Right forelimb (tissue), 1 donor: ENCODE measurements at places on chromosomes 3 and 15.

GRCh38 chr15:56957812-56958406 is 39.5 kb downstream of the TCF12 start:
- no peak for DNase-seq

GRCh38 chr3:125443923-125444322 is 68.8 kb upstream of the ZNF148 start:
- no peak for DNase-seq

DNA sequence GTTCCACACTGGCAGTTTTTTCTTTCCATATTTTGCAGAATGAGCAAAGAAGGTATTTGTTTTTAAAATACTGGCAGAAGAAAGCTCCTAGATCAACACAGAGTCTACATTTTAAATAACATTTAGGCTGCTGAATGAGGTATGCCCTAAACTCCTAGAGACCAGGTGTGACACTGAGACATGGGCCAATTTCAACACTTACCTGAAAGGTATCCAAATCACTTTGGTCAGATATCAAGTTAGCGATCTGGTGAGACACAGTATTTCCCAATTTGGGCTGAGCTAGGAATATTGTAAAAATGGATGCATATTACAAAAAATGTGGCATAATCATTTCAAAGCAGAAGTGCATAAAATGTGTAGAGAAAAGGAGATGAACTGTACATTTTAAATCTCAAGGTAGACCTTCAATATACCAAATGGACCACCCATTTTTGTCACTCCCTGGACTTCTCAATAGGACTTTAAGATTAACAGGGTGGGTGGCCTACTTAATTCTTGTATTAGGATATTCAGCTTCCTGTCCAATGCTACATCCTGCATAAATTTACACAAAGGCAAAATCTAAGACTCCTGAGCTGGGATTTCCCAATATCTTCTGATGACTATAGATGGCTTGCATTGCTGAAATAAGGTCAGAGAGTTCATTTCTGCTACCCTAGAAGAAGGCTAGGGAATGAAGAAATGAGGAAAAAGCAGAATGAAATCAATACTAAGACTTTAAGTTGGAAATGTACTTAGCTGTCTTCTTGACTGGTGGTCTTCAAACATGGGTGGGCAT is 487.8 kb downstream of the FOXP1 start:
- no peak for DNase-seq

- DNase-seq = peak; percentile 20
These were observed 42.7 kb upstream of the ATP2B2 start for GRCh38 chr3:10547841-10548783.

GRCh38 chr3:65398953-65399352 is 639.8 kb downstream of the MAGI1 start:
- no peak for DNase-seq

DNA sequence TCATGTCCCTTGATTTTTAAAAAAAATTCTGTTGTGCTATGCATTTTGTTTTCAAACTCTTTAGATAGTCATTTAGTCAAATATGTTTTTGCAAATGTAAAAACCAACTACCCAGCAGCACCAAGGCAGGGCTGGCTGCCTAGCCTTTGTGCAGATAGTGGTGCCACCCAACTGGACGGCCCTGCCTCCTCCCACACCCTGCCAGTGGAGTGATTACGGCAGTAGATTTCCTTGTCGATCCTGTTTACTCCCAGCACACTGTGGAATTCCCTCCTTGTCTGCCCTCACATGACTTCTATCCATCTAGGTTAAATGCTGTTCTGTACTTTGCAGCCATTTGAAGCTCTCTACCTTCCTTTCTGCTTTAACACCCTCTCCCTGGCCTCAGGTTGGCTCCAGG is 79.4 kb upstream of the PLXNA1 start:
- no peak for DNase-seq

DNA sequence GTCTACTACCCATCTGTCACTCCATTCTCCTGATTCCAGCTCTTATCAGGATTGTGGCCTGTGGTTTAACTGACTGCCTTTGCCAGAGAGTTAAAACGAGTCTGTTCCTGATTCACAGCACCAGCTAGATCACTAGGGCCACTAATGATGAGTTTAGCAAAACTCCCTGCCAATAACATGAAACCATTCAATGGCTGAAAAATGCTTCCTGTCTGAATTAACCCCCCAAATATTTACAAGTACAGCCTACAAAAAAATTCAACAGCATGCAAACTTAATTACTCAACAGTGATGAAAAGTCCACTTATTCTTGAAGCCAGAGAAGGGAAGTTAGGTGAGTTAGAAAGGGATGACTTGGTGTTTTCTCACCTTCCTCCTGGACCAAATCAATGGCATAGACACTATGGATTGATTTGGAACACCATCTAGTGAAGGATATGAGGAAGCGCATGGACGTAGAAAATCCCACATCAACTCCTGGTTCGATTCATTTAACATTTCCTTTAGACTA is 141.4 kb downstream of the TGFBR2 start:
- no peak for DNase-seq

GRCh38 chr3:153038779-153039178 is 123.2 kb upstream of the RAP2B start:
- no peak for DNase-seq

- no peak for DNase-seq
These were observed 157.2 kb upstream of the IL12A start for GRCh38 chr3:159831466-159831865.

DNA sequence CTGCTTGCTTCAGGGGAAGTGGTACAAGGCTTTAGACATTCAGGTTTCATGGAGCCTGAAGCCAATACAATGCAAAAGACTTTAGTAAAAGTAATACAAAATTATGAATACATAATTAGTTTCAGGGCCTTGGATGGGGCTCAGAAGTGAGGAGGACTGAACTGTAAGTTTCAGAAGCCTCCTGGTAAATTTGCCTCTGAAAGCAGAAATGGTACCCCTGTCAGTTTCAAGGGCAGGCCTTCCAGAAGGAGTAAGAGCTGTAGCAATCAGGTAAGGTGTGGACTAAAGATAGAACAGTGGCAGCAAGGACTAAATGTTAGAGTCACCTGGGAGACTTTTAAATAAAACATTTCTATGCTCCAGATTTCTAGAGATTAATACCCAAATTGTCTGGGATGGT is 402.5 kb upstream of the GOLIM4 start:
- DNase-seq = no peak

- DNase-seq = no peak
These were observed 19.4 kb upstream of the SERPINI2 start for GRCh38 chr3:167493244-167493643.

- DNase-seq = no peak
These were observed 247.7 kb downstream of the UBE2E2 start for GRCh38 chr3:23450806-23451205.

DNA sequence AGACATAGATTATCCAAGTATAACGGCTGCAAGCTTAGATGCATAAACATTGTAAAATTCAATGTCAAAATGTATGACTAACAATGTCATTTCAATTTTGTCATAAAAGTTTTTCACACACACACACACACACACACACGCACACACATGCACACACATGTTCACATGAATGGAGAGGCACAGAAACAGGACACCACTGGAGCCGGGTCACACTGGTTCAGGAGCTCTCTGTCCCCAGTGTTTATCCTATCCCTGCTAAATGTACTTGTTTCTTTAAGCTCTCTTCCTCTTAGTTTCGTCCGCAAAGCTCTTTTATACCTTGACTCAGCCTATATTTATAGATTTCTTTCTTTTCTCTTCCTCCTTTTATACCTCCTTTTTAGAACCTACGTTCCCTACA is 249.9 kb downstream of the CADPS start:
- DNase-seq = no peak

DNA sequence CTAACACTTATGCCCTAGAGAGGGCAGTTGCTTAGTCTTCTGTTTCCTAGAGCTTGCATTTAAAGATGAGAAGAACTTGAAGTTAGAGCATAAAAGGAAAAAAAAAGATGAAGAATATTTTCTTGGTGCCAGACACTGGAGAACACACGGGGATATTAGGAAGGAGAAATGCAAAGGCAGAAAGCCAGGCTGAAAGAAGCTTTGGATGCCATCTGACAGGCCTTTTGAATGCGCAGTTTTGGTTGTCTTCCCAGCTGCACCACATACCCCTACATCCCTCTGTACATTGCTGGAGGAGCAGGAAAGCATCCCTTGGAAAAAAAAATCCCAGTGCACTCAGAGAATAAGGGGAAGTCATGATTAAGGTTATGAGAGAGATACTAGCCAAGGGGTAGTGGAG is 378.9 kb downstream of the GAP43 start:
- DNase-seq = no peak
